CMK (cell line): ENCODE measurements at places on chromosomes 7 and 10.

- DNase-seq: no peak
Observed at GRCh38 chr10:107529350-107529749, 364.8 kb upstream of the SORCS1 start.

DNA sequence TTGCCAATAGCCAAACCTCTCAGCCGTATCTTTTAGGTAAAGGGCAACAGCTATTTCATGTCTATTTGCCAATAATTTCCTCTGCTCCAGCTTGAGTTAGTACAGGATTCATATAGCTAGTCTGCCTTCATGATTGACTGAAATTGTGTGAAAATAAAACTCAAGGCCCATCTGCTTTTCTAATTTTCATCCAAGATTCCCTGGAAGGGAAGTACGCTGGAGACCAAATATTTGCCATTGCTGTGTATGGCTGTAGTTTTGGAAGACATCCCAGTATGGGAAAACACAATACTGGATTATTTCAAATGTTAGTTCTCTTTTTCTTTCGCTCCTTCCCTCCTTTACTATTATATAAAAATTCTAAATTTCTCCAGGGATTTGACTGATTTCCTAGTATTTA is 652.4 kb downstream of the CNTNAP2 start:
- no peak for DNase-seq

DNA sequence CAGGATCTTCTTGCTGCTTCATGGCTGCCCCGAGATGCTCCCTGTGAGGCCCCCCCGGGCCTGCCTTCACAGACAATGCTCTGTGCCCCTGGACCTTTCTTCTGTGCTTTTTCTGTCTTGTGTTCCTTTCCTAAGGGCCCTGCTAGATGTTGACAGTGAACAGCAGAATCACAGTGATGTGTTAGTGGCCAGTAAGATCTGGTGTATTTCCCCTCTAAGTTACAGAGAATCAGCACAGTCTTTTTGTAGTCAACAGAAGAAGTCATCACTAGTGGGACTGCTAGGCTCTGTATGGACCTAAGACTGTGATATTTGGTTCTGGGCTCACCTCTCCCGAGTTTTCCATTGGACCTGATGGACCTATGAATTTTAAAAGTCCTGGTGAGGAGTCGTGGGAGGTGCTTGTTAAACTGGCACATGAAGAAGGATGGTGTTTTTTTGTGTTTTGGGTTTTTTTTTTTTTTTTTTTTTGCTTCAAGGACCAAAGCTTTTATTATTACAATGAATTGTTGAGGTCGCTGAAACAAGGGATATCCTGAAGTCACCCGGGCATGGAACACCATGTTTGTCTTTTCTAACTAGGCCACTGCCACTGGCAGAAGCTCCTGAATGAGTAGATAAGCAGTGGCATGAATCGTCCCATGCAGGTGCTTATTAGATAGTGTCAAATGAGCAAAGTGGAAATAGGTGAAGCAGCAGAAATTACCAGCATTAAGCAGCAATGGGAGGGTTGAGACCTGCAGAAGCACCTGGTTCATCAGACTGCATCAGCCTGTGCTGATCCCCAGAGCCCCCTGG is 194.8 kb downstream of the CELF2 start:
- no peak for DNase-seq

DNA sequence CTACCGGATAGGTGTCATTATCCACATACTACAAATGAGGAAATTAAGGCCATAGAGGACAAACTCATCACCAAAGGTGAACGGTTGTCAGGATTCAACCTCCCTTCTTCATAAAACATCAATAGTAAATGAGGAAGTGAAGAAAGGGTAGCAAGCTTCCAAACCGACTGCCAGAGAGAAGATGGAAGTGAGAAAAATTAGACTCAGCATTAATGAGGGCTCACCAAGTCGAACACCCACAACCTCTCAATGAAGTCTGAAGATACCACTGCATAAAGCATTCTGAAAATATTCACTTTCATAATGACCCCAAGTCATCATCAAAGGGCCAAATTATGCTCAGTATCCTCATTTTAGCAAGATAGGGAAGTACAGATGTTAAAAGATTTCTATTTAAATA is 29.6 kb downstream of the ABCB4 start:
- DNase-seq: no peak

DNA sequence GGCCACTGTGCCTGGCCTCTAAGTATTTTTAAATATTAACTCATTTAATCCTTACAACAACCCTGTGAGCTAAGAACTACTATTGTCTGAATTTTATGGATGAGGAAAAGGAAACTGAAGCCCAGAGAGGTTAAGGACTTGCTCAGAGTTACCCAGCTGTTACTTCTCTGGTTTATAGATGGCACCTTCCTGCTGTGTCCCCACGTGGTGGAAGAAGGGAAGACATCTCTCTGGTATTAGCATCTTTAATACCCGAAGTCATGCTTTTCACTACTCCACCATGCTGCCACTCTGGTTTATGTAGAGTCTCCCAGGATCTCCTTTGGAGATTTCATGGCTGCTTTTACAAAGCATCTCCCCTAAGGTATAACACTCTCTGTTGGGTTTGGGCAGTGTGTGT is 105.5 kb upstream of the MKLN1 start:
- no peak for DNase-seq

DNA sequence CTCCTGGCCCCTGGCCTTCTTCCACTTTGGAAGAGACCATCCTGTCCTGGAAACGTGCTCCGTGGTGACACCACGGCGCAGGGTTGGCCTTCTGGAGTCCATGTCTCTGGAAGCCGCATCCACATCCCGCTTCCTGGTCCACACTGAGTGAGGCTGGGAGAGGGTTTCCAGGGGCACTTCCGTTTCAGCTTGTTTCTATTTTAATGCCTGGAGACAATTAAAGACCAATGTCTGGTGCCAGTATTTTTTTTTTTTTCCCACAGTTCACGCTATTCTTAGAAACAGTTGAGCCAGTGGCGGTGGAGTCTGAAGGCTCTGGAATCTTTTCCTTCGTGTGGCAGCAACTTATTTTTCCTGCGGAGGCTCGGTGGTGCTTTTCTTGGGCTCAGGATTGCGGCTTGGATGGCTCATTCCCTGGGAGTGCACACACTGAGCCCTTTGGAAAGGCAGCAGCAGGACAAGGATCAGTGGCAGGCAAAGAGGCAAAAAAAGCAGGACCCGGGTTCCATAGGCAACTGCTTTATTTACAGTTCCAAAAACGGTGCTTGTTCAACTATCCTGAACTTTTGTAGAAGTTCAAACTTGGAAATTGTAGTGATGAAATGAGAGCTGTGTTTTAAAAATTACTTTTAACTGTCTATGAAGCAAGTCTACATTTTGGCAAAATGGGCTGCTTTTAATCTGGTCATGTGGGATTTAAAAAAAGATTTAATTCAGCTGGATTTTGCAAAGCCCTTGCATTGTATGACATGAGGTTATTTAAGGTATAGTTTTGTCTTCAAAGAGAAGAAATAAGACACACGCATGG is 202.8 kb downstream of the BAMBI start:
- DNase-seq: no peak

DNA sequence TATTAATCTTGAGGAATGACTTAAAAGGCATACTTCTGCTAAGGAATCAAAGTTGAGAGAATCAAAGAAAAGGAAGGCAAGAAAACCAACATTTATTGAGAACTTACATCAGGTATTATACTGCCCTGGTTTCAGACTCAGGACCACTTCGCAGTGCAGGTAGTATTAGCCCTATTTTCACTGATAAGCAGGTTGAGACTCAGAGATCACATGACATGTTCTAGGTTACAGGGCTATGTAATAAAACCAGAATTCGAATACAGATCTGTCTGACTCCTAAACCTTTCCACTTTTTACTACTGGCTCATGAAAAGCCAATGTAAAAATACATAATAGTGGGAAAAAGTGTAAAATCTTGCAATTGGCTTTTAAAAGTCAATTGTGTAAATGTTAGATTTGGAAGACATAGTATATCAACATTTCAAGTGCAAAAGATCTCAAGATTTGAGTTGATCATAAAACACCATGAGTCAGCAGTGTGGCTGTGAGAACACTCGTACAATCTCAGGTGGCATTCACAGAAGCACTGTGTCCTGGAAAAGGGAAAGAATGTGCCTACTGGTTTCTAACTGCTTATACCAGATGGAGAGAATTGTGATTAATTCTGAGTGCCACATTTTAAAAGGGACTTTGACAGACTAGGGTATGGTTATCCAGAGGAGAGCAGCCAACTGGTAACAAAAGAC is 195.8 kb upstream of the MKLN1 start:
- no peak for DNase-seq

DNA sequence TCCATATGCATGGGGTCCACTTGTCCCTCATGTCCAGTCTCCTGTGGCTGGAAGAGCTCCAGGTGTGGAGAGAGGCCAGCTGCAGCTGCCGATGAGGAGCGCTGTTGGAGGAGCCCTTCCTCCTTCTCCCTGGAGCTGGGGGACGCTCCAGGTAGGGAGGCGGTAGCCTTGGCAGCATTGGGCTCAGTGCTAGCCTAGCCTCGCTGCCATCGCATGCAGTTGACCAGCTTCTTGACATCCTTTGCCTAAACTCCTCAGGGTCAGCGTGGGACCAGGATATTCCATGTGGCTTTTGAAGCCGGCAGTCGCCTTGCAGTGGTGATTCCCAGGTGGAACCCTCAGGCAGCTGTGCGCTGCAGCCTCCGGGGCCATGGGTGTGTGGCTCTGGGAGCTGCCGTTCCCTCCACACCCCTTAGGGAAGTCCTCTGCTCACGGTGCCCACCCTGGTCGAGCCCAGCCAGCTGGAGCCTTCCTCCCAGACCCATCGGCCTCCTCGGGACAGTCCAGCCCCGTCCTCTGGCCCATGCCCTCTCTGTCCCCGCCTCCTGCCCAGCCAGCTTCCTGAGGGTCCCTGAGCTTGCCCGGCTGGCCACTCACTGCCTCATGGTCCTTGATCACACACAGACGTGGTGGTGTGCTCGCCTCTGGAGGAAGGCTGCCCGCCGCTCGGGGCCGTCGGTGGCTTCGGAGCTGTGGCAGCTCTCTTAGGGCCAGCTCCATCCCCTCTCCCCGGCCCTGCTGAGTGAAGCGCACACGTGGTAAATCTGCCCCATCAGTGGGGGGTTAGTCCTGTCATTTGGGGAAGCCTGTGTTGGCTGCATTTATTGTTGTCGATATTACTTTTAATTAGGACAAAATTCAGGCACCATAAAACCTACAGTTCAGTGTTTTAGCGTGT is 21.2 kb downstream of the INPP5A start:
- DNase-seq: no peak

- no peak for DNase-seq
Observed at GRCh38 chr7:76260171-76260703, 42.2 kb upstream of the HSPB1 start.

- no peak for DNase-seq
Observed at GRCh38 chr7:110066843-110067242, 1024.1 kb upstream of the LRRN3 start.

- no peak for DNase-seq
Observed at GRCh38 chr7:87345962-87346371, 503 bp downstream of the CROT start.

- no peak for DNase-seq
Observed at GRCh38 chr7:77316219-77316978, 99.8 kb downstream of the GSAP start.
